ENCODE measurements at places on chromosomes 12 and 14.

GRCh38 chr12:19759227-19759626, 319.9 kb downstream of the AEBP2 start:
- no peak for DNase-seq

DNA sequence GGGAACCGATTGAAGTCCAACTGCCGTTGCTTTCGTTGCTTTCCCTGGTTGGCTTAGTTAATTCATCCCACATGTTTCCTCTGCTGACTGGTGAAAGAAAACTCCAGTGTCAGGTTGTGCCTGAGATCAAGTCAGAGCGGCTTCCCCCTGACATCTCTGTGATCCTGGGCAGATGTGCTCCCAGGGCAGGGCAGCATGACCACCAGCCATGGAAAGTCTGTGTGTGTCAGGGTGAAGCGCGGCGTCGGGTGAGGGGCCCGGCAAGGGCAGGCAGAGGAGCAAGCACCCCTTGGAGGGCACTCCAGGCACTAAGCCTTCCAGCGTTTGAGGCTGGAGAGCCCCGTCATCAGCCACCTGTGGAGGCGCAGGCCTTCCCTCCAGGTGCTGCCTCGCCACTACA, 54.5 kb upstream of the IGF1 start:
- DNase-seq, result peak; percentile 37

GRCh38 chr12:100936661-100937060, 142.1 kb downstream of the ANO4 start:
- DNase-seq, result no peak

DNA sequence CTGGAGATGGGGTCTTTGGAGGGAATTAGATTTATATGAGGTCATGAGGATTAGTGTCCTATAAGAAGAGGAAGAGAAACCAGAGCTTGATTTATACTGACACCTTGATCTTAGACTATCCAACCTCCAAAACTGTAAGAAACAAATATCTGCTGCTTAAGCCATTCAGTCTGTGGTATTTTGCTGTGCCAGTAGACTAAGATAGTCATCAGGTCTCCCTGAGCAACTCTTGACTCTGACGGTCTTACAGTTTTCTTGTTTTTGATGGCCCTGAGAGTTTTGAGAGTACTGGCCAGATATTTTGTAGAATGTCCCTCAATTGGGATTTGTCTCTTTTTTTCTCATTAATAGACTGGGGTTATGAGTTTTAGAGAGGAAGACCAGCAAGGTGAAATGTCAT, 51.7 kb downstream of the TSHR start:
- DNase-seq, result no peak

DNA sequence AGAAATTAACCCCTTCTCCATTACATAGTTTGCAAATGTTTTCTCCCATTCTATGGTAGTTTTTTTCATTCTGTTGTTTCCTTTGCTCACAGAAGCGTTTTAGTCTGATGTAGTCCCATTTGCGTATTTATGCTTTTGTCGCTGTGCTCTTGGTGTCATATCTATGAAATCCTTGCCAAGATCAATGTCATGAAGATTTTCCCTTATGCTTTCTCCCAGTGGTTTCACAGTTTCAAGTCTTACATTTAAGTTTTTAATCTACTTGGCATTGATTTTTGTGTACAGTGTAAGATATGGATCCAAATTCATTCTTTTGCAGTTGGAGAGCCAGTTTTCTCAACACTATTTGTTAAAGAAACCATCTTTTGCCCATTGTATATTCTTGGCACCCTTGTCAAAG, 357.6 kb downstream of the APAF1 start:
- no peak for DNase-seq

- peak; percentile 84 for DNase-seq
These were observed 683 bp downstream of the CIPC start for GRCh38 chr14:77098529-77099353.

GRCh38 chr12:58309806-58310205, 368.4 kb downstream of the ATP23 start:
- no peak for DNase-seq

- DNase-seq, result no peak
These were observed 183.3 kb upstream of the LMO3 start for GRCh38 chr12:16789204-16789790.

GRCh38 chr14:96888158-96888557, 91.0 kb downstream of the VRK1 start:
- no peak for DNase-seq

- no peak for DNase-seq
These were observed 309.1 kb upstream of the FKBP4 start for GRCh38 chr12:2485681-2486080.

GRCh38 chr14:91329486-91330014, 85.0 kb upstream of the GPR68 start:
- no peak for DNase-seq

- no peak for DNase-seq
These were observed 55.3 kb downstream of the LRCOL1 start for GRCh38 chr12:132554845-132555630.

GRCh38 chr14:39912192-39913100, 480.2 kb upstream of the FBXO33 start:
- DNase-seq, result no peak

- DNase-seq, result no peak
These were observed 68.1 kb downstream of the NCOR2 start for GRCh38 chr12:124499190-124499753.

DNA sequence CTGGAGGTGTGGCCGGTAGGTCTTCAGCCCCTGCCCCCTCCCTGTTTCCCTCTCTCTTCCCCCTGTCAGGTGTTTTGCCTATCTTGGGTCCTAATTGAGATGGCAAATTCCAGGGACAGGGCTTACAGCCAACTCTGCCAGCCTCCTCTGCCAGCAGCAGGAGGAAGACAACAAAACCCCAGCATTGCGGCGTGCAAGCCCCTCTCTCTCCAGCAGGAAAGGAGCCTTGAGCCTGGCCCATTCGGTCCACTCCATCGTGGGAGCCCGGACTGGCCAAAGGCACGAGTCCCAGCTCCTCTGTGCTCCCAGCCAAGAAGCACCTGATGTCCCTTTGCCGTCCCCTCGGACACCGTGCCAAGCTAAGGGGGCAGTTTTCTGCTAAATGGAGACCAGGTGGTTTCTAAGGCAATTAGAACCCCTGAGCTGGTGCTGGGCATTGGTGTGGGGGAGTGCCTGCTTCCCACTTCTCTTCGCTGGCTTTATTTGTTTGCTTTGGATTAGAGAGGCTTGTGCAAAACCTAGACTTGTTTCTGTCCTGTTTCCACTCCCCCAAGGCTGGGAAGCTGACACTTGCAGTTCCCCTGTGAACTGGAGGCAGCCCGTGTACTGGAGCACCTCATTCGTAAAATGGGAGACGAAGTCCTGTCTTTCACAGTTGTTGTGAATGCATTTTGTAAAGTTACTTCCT, 57.1 kb upstream of the LHX5 start:
- no peak for DNase-seq

GRCh38 chr12:62426089-62426488, 40.5 kb upstream of the MON2 start:
- no peak for DNase-seq

- DNase-seq, result no peak
These were observed 8.6 kb upstream of the ASB2 start for GRCh38 chr14:93984987-93985410.

DNA sequence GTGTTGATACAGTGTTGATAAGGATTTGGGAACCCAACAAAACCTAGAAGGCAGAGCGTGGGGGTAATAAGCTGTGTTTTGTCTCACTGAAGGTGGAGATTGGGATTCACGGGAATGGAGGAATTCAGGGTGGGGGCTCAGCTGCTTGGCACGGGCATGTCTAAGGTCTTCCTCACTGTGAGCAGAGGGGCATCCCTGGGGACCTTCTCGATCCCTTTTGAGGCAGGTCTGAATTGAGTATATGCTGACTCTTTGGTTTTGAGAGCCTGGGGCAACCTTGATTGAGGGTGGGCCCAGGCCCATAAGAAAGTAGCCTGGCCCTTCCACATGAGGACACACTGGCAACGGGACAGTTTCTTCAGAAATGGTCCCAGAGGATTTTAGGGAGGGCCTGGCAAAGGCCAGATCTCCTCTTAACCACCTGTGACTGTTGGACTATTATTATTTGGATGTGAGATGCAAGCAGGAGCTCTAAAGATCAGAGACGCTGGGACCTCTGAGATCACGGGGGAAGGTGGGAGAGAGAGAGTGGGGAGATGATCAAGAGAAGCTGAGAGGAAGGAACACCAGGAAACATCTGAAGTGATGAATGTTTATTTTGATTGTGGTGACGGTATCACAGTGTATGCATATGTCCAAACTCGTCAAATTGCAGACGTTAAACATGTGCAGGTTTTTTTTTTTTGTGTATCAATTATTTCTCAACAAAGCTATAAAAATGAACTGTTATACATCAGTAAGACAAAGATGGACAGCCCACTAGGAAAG, 48.4 kb downstream of the SMIM41 start:
- DNase-seq, result peak; percentile 32

GRCh38 chr14:55446127-55446736, 5.8 kb upstream of the TBPL2 start:
- no peak for DNase-seq

- DNase-seq, result no peak
These were observed 41.5 kb upstream of the GNG2 start for GRCh38 chr14:51818748-51819380.

- no peak for DNase-seq
These were observed 126.7 kb upstream of the SLC38A2 start for GRCh38 chr12:46499226-46499625.

- no peak for DNase-seq
These were observed 26.0 kb downstream of the ZFHX2 start for GRCh38 chr14:23525611-23526010.

- DNase-seq, result no peak
These were observed 202.9 kb upstream of the ATXN7L3B start for GRCh38 chr12:74334780-74335179.

DNA sequence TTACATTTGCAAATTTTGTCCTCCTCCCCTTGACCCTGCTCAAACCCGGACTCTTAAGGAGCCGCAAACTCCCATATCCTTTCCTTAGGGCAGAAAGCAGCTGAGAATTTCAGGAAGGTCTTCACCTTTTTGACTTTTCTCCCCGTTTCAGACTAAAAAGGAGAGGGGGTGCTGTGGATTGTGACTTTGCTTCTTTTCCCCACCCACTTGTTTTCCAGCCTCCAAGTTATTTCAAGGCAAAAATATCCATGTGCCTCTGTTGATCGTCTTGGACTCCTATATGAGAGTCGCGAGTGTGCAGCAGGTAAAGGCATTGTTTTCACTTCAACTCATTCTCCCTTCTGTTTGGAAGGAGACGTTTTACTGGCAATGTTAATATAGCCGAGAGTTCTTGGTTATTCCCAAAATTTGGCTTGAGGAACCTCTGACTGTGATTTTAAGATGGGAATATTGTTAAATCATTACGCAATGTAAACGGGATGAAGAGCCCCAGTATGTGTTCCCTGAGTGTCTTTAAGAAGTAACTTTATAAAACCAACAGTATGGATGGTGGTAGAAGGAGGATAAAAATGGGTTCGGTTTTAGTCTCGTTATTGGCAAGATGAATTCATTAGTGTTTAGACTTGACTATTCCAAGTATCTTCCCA, 663 bp downstream of the LRRK2 start:
- no peak for DNase-seq
